ENCODE measurements at places on chromosomes 3 and 15.

- DNase-seq = no peak
Measured at GRCh38 chr15:51783967-51784366, 32.6 kb downstream of the TMOD2 start.

DNA sequence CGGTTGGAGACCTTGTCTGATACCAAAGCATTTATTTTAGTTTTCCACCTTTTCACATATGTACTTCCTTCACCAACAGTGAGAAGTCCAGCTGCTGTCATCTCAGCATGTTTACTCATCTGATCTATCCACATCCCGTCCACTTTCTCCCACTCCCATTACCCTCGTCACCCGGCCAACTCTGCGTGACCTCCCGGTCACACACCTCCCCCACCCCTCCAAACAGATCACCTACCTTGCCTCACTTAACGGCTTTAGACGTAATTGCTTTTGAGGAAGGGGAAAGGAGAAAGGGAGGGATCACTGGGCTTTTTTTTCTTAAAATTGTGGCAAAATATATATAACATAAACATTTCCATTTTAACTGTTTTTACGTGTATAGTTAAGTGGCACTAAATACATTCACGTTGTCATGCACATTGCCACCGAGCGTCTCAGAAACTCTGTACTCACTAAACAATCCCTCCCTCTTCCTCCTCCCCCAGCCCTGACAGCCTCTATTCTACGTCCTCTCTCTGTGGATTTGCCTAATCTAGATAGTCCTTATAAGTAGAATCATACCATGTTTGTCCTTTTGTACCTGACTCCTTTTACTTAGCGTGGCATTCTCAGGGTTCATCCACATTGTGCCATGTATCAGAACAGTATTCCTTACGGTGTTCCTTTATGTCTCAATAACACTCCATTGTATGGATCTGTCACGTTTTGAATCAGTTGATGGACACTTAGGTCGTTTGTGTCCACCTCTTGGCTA is 67.2 kb downstream of the LMLN start:
- no peak for DNase-seq

- DNase-seq = peak; percentile 74
Measured at GRCh38 chr3:50652709-50653108, 22.0 kb upstream of the DOCK3 start.

GRCh38 chr15:82977076-82977475 is 8.9 kb upstream of the RAMAC start:
- no peak for DNase-seq

DNA sequence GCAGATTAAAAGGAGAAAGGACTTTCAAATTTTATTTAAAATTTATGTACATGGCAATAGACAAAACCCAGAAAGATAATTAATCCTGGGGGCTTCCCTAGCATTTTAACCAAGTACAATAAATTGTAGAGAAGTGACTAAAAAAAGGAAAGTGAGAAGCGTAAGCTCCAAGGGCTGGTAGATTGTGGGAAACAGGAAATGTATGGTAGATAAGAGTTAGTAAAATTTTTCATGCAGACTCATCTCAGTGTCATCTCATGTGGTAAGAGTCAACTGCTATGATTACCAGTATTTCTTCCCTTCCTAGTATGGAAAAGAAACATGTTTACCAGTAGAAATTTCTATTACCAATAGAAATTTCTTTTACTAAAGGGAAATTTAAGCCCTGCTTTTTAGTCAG is 464.3 kb upstream of the AGTR1 start:
- no peak for DNase-seq

DNA sequence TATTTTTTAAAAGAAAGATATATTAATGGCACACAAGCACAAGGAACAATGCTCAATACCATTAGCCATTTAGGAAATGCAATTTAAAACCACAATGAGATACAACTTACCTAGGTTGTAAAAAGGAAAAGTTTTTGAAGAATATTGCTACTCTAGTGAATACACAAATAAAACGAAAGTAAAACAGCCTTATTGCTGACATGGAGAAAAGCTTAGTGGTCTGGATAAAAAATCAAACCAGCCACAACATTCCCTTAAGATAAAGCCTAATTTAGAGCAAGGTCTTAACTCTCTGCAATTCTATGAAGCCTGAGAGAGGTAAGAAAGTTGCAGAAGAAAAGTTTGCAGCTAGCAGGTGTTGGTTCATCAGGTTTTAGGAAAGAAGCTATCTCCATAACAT is 892.7 kb upstream of the ALCAM start:
- DNase-seq = no peak

GRCh38 chr15:52185151-52185561 is 6.0 kb downstream of the GNB5 start:
- no peak for DNase-seq
